ENCODE measurements at places on chromosomes 4 and X. TPM values are rescaled to one million over a fixed set of nuclear protein-coding genes. Genes with fewer than 3 reads are reported as not detected.

BANK1 gene
- total RNA-seq: 3.3 TPM

- H3K27me3 ChIP-seq: no peaks in the 10 kb centered on the region
- no peak overlapping the region for H3K27ac ChIP-seq
- H3K4me3 ChIP-seq: no peak overlapping the region
- no peaks in the 10 kb centered on the region for H3K36me3 ChIP-seq
Measured at GRCh38 chr4:37721995-37722638, 35.9 kb upstream of the RELL1 start.

DNA sequence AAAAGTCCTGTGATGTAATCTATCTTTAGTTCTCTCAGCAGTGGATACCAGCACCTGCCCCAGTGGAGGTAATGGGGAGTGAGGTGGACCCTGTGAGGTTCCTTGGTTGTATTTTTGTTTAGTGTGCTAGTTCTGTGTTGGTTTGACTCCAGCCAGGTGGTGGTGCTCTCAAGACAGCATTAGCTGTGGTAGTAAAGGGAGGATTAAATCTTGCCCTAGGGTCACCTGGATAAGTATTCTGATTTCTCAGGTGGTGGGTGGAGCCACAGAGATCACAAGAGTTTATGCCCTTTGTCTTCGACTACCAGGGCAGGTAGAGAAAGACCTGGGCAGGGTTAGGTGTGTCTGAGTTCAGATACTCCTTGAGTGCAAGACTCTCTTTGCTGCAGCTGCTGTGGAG lies 176.3 kb upstream of the EDA2R start:
- no peaks in the 10 kb centered on the region for H3K27me3 ChIP-seq
- H3K4me1 ChIP-seq: no peaks in the 10 kb centered on the region
- no peaks in the 10 kb centered on the region for H3K36me3 ChIP-seq
- H3K4me3 ChIP-seq: no peak overlapping the region

- H3K4me3 ChIP-seq: no peak overlapping the region
- H3K27me3 ChIP-seq: no peaks in the 10 kb centered on the region
- no peak overlapping the region for H3K27ac ChIP-seq
- H3K4me1 ChIP-seq: no peaks in the 10 kb centered on the region
- no peaks in the 10 kb centered on the region for H3K36me3 ChIP-seq
- DNase-seq: no peak
Measured at GRCh38 chr4:105162123-105162796, 15.6 kb downstream of the TET2 start.

SORBS2 gene
- total RNA-seq: 242 TPM

DNA sequence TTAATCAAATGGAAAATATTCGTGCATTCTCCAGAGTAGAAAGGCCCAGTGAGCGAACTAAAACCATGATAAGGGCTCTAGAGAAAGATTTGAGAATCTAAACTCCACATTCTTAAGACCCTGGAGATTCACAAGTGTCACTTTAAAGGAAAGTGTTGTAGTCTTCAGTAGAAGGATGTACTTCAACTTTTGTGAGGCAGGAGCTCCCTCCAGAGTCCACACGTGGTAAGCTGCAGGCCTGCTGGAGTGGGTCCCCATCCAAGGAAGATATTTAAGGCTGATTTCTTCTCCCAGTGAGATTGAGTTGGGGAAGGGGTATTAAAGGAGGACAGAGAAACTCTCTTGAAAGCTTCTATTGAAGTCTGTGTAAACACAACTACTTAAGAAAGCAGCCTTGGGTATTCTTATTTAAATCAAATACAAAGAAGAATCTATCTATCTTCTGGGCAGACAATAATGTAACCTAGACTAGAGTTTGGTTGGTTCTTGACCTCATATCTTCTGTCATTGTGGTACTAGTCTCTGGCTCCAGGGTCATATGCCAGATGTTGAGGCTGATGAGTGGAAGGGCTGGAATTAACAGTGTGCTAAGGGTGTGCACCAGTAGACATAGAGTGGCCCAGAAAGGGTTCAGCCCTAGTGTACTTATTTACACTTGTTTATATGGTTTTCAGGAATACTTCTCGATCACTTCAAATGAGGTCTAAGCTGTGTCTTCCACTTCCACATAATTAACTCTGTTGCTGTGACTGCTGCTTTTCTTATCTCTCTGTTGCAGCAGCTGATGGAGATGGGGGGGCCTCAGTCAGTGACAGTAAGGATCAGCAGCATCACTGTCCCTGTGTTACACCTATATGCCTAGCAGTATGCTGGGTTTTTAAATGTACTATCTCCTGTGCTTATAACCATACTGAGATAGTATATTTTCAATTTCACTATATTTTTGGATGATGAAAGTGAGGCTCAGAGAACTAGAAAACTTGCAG lies 76.1 kb downstream of the HMGB2 start:
- no peak overlapping the region for H3K4me3 ChIP-seq
- peak; percentile 50 for DNase-seq
- no peaks in the 10 kb centered on the region for H3K4me1 ChIP-seq
- no peaks in the 10 kb centered on the region for H3K36me3 ChIP-seq

FUNDC1 gene
- 12.2 TPM for total RNA-seq

SMS gene
- total RNA-seq: 116 TPM

Data from prostate gland (tissue), 2 donors.